ENCODE measurements at places on chromosomes 7 and 10.

DNA sequence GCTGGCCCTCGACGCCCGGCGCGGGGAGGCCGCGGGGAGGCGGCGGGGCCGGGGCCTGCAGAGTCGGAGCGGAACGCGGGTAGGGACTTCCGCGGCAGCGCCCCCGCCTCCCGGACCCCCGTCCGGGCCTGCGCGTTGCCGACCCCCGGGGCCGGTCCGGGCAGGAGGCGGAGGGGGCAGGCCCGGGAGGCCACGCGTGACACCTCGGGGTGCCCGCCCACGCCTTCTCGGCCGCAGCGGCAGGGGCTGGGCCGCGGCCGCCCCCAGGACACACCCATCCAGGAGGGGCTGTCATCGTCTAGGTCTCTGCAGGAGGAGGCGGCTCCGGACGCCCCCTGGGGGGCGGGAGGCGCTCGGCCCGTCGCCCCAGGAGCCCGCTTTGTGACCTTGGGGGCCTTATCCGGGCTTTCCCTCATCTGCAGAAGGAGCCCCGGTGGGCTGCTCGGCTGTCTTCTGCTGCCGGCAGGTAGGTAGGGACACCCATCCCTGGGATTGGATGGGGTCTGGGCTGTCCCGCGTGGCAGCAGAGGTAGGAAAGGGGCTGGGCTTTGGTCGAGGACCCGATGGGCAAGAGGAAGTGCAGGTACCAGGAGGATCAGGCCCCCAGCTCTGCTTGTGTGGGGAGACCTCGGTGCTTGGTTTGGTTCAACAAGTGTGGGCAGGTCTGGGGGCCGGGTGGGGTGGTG, 569 bp downstream of the ZNF316 start:
- DNase-seq = peak; percentile 24

DNA sequence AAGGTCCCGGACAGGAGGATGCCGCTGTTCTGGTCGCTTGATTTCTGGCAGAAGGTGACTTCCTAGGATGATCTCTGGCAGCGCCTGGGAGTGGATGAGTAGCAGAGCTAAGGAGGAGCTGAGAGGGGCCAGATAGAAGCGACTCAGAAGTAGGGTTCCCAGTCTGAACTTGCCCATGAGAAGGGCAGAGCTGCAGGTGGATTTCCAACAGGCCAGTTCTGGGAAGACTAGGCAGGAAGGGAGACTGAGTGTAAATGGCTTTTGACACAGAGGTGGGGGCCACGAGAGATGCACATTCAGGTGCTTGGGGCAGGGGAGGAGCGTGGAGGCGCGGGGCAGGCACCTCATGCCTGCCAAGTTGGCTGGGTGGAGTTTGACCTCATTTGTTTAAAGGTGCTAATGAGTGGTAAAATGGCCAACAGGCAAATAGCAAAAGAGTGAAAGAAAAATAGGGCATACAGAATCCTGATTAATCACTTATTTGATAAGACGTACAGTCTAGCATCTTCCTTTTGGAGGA, 58.8 kb downstream of the SHH start:
- DNase-seq = no peak

DNA sequence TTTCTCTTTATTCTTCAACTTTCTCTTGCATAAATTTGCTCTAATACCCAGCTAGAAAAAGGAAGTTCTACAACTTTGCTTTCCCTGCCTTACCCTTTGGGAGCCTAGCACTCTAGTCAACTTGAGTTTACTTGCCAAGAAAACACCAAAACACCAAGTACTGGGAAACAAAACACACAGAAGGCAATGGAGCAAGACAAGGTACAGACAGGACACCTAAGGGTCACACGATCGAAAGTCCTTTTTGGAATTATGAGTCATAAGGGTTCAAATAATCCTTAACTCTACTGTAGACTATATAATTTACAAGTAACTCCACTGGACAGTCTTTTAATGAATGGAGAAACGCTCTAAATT, 42.6 kb upstream of the ANAPC16 start:
- DNase-seq = no peak

DNA sequence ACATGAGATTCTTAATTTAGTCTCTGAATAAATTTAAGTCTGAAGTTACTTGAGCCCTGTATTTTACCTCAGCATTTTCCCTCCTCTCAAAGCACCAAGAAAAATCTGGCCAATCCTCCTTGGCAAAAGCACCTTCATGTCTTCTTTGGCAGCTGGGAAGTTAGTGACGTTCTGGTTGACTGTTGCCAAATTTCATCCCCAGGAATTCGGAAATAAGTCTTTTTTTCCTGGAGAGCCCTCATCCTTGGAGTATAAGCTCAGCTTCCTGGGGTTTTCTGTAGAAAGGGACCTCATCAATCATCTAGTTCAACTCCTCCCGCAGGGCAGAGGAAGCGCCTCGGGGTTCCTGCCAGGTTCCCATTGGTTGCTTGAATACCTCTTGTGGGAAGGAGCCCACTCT, 377.6 kb downstream of the PHTF2 start:
- DNase-seq = no peak

DNA sequence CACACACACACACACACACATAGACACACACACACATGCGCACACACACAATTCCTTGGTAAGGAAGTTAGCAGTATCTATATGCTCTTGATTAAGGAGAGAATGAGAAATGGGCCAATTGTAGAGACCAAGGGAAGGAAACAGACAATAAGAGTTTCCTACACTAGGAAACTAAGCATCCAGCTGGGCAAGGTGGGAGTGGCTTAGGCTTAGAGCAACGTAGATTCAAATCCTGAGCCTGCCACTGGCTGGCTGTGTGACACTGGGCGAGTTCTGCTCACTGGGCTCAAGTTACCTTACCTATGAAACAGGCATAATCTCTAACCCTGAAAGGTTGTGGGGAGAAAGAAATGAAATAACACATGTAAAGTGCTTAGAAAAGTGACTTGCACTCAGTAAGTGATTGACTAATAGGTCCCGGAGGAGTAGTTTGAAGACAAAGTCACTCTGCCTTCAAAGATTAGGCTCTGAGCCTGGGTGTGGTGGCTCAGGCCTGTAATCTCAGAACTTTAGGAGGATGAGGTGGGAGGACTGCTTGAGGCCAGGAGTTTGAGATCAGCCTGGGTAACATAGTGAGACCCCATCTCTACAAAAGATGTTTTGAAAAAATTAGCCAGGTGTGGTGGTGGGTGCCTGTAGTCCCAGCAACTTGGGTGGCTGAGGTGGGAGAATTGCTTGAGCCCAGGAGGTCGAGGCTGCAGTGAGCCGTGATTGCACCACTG, 701.4 kb downstream of the PARD3 start:
- no peak for DNase-seq

DNA sequence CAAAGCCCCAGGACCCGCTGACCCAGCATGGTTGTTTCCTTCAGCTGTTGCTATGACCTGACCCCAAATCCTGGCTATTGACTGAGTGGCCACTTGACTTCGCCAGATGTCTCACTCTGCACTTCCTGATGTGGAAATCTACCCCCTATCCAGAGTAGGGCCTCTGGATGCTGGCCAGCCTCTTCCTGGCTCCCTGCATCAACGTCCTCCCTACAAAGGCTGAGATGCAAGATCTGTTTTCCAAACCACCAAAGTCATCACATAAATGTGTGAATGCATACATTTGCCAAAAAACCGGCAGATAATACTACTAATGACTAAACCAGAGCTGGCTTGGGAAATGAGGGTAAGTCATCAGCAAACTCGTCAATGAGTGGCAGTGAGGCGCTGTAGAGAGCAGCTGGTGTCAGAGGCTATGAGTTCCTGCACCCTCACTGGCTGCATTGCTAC, 70.4 kb downstream of the PYROXD2 start:
- no peak for DNase-seq

- DNase-seq = no peak
Measured at GRCh38 chr10:89503652-89504370, 31.6 kb downstream of the SLC16A12 start.

GRCh38 chr10:32105782-32106382, 49.7 kb upstream of the KIF5B start:
- no peak for DNase-seq

DNA sequence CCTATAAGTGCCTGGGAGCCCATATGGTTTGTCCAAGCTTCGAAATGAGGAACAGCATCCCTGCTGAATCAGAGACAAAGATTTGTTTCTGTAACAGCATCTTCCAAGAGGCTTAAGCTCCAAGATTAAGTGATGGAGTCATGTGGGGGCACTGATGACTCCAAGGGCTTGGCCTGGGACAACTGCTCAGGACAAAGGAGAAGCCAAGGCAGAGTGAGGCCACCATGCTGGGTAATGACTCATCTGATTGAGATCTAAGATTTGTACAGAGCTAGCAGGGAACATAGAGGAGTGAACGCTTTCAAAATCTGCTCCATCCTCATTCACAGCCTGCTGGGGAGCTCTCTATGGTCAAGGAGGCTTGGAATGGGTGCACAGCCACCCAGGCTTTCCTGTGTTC, 49.3 kb downstream of the C10orf120 start:
- DNase-seq = no peak

DNA sequence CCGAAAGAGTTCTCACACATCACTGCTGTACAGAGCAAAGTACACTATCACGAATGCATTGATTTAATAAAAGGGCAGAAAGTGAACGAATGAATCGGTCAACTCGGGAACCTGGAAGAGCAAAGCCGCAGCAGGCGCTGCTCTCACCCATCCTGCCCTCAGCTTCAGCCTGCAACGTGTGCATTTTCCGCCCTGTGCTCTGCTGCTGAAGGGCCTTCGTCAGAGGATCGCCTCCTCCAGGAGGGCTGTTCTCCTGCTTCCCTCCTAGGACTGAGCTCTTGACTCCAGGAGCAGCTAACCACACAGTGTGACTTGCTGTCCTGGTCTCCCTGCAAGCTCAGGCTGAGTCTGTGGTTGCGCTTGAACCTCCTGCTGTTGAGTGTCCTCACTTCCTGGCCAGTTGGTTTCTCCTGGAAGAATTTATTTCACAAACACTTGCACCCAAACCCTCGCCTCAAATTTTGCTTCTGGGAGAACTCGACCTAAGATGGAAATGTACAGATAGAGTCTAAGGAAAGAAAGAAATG, 473.0 kb upstream of the KLF6 start:
- no peak for DNase-seq

GRCh38 chr10:85622425-85622824, 744.2 kb downstream of the GRID1 start:
- no peak for DNase-seq

DNA sequence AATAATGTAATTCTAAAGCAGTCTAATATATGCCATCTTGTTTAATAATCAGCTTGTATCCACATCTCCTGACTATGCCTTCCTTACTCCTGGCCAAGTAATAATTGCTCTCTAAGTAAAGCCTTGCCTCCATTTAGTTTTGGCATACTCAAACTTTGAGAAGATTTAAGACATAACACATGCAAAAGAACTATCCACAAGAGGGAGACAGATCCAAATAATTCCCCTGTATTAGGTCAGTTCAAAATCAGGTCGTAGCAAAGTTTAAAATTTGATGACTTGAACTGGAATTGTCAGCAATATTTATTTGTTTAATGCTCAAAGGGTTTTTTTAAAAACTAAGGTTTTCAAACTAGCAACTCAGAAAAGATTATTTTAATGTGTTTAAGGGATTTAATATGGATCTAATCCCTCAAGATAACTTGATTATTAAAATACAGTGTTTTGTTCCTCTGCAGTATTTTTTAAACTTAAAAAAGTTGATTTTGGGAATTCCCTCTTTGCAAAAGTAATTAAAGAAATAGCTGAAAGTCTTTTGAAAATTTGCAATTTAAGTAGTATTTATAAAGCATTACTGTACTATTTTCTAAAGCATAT, 95.3 kb downstream of the HDAC9 start:
- DNase-seq = no peak

DNA sequence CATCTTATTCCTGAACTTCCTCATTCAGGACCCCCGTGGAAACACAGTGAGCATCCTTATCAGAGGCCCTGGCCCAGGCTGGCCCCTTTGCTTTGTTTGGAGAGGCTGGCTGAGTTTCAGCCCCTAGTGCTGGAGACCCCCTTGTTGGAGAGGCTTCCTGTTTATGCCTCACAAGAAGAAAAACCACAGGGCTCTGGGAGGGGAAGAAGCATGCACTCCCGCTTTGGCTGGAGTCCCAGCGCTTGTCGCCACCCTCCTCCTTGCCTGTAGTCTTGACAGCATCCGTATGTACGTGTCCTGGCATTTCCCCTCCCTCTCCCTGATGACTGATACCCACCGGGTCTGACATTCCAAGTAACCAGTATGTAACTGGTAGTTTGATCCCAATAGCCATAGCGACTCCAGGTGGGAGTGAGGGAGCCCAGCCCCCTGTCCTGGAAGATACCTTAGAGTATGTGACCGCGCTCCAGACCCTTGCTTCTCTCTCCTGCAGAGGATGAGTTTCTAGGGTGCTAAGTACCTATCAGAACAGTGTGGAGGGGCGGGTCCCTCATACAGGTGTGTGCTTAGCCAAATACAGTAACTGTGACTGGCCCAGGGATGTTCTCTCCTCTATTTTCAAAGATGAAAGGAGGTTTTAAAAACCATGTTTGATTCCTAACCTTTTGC, 6.9 kb upstream of the ATP6V0E2 start:
- DNase-seq = no peak

DNA sequence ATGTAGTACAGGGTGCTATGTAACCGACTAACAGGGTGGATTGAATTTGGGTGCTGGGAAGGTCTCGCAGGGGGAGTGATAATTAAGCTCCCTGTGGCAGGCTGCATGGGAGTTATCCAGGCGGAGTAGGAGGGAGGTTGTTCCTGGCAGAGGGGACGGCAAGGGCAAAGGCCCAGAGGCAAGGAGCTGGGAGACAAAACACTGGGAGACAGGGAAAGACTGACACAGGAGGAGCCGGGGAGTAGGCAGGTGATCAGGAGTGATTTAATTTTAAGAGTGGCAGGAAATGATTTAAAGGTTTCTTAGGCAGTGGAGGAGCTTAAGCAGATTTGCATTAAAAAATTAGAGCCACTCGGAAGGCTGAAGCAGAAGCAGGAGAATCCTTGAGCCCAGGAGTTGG, 40.7 kb upstream of the LEP start:
- DNase-seq = no peak

DNA sequence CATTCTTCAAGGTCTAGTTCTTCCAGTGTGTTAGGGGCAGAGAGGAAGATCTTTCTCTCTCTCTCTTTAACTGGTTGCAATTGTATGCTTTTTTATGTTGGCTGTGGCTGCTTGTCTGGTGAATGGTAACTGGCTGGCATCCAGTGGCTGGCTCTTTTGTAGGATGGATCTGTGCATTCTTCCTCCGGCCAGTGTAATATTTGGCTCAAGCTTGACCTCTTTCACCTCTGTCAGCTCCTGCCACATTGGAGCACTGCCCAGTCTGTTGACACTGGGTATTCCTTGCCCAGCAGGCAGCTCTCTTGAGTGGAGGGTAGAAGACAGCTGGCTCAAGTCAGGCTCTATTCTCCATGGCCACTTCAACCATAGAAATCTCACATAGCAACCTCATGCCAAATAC, 528.3 kb downstream of the PHTF2 start:
- DNase-seq = no peak

Data from hematopoietic multipotent progenitor cell treated with erythropoietin and hydrocortisone succinate and interleukin-3 and kit ligand, for 15 days (in vitro differentiated cells).